ENCODE measurements at places on chromosomes 6 and 20.

- DNase-seq: no peak
These were observed 16.4 kb downstream of the CPXM1 start for GRCh38 chr20:2783908-2784566.

- no peak for DNase-seq
These were observed 26.6 kb downstream of the PYGB start for GRCh38 chr20:25274481-25274880.

GRCh38 chr6:24910961-24911725 lies 24.6 kb downstream of the RIPOR2 start:
- peak; percentile 84 for DNase-seq

DNA sequence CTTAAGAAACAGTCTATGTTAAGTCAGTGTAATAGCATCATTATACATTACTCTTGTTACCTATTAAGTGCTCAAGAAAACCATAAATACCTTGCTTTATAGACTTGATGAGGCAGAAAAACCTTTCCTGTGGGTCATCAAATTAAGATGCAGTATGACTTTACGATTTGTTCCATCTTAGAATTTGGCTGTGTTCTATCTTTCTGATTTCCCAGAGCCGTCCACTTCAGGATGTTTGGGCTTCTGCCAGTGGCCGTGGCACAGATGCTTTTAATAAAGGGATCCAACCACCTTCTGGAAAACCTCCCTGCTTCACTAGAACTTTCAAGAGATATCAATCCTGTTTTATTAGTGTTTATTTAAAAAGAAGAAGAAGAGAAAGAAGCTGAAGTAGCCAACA lies 71.2 kb downstream of the PDE7B start:
- peak; percentile 50 for DNase-seq

GRCh38 chr6:1716396-1716795 lies 106.7 kb downstream of the FOXC1 start:
- no peak for DNase-seq

DNA sequence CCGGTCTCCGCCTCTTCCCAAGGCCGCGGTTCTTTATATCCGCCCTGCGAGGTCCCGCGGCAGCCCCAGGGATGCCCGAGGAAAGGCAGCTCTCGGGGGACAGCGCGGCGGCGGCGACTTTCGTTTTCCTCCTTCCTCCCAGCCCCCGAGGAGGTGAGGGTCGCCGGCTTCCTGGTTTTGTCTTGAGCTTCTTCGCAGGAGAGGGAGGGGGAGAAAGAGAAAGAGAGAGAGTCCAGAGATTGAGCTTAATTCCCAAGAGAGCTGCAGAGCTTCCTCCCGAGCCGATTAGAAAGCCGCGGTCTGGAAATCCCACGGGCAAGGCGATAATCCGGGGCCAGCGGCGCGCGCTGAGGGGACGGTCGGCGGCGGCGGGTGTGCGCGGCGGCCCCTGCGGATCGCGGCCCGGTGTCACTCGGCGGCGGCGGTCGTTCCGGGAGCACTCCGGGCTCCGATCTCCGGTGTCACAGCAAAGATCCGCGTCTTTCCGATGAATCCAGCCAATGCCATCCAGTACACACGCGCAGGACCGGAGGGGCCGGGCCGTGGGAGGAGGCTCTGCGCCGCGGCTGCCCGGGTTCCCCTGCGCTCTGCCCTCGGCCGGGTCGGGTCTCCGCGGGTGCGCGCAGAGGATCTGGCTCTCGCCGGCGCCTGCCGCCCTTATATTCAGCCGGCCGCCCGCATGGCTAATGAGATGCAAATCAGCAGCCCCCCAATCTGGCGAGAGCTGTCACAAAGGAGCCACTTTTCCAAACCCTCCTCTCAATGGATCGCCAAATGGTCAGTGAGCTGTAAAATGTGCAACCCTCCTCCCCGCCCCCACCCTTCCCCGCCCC lies at the start of gene DLL1:
DLL1 (minus strand) TSS at position 783 of the 833 bp plus-strand sequence. CDS start 939 bp downstream, outside the sequence.
- peak; percentile 68 for DNase-seq

GRCh38 chr20:3553663-3554062 lies 82.8 kb downstream of the ATRN start:
- no peak for DNase-seq

GRCh38 chr6:85192186-85192585 lies 257.7 kb upstream of the NT5E start:
- DNase-seq: no peak

- no peak for DNase-seq
These were observed 217.3 kb upstream of the RREB1 start for GRCh38 chr6:6890400-6890858.

GRCh38 chr6:79196912-79197311 lies 37.6 kb downstream of the HMGN3 start:
- no peak for DNase-seq

- no peak for DNase-seq
These were observed 36.4 kb upstream of the KHDC1 start for GRCh38 chr6:73299151-73299971.

DNA sequence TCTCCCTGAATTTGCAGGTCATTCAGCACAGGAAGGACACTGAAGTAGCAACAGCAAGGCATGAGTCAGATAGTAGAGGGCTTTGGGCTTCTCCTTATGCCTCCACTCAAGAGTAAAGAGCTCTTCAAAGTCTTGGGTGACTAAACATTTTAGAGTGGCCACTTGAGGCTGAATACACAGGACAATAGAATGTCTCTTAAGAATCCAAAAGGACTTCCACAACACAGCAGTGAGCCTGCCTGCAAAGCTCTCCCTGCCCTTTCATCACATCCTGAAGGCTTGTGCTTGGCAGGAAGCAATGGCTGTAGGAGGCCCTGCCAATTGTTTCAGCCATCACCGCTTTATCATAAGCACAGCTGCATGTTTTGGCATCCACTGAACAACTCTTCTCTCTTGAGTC lies 36.8 kb downstream of the FOXQ1 start:
- DNase-seq: peak; percentile 68

Measured in left hindlimb (tissue), 1 donor.